Effector memory CD4-positive, alpha-beta T cell (primary cell): ENCODE measurements at places on chromosomes 6 and 20.

GRCh38 chr6:90977513-90977912, 390.6 kb upstream of the MAP3K7 start:
- DNase-seq = no peak
- H3K27me3 ChIP-seq = no peaks in the 10 kb centered on the region
- H3K4me1 ChIP-seq = no peaks in the 10 kb centered on the region
- no peak overlapping the region for H3K4me3 ChIP-seq
- H3K27ac ChIP-seq = no peak overlapping the region
- H3K36me3 ChIP-seq = no peaks in the 10 kb centered on the region

DNA sequence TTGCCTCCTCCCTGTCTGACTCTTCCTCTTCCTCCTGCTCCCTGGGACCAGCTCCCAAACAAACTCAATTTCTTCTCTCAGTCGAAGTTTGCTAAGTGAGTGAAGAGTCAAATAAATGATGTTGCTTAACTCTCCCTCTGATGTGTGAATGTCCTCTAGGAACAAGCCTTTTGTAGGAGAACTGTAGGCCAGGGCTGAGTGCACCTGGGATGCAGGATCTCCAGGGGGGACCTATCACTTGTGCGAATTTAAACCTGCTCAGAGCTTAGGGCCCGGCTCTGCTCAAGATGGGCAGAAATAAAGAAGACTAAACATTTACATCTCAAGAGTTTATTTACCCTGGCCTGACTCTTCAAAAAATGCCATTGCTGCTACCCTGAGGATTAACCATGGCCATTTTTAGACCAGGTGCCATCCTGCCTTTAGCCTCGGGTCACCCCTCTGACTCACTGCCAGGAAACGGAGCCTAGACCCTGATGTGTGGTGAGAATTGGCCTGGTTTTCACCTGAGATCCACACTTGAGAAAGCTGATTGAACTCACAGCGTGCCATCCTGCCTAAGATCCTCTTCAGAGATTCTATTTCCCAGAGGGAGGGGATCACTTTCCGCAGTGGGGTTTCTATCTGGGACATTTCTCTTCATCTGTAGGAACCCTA, 63.6 kb upstream of the CD93 start:
- H3K36me3 ChIP-seq = no peaks in the 10 kb centered on the region
- H3K27ac ChIP-seq = no peak overlapping the region
- no peak overlapping the region for H3K4me3 ChIP-seq
- no peak for DNase-seq

- H3K27ac ChIP-seq = peak overlapping the region; percentile 95
- H3K4me1 ChIP-seq = peaks cover 7% of the 10 kb centered on the region
- peak overlapping the region; percentile 92 for H3K4me3 ChIP-seq
- no peaks in the 10 kb centered on the region for H3K27me3 ChIP-seq
- H3K36me3 ChIP-seq = peaks cover 24% of the 10 kb centered on the region
- peak; percentile 7 for DNase-seq
Measured at GRCh38 chr6:63573899-63574553, 1.7 kb downstream of the LOC128125822 start.

DNA sequence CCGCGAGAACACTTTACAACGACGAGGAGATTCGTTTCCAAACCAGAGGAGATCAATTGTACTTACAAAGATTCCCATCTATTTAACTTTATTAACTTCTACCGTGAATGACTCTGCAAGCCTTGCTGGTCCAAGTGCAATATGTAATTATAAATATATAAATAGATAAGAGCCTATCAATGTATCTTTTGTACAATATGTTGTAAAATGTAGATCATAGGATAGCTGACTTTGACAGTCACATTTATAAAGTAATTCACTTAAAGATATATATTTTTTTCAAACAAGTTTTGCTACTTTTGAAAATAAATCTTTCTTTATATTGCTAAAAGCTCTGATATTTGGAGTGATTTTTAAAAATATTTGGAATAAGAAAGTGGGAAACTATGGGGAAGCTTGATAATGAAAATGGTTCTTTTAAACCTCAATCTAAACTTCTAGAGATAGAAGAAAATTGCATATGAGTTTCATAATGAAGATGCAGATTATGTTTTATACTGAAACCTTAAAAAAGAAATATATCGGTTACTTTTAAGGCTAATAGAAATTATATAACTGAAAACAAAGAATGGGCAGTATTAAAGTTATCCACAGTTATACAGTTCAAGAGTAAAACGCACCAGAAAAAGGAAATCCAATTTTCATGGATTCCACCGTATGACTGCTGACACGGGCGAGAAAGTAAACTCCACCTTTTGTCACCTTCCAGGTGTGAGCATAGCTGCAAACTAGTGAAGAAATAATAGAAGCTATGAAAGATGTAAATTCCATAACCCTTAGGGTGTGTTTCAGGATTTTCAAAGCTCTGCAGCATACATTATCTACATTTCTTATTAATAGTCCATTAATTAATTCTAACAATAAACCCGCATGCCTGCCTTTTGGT, 3.3 kb downstream of the TCF21 start:
- no peak overlapping the region for H3K4me3 ChIP-seq
- peaks cover 21% of the 10 kb centered on the region for H3K4me1 ChIP-seq
- no peak for DNase-seq
- no peak overlapping the region for H3K27ac ChIP-seq
- no peaks in the 10 kb centered on the region for H3K36me3 ChIP-seq

- H3K36me3 ChIP-seq = no peaks in the 10 kb centered on the region
- H3K4me1 ChIP-seq = peaks cover 14% of the 10 kb centered on the region
- peak; percentile 41 for DNase-seq
- no peaks in the 10 kb centered on the region for H3K27me3 ChIP-seq
Measured at GRCh38 chr6:32154514-32155161, 697 bp downstream of the PPT2 start.

GRCh38 chr20:21509597-21510371, 4.1 kb downstream of the NKX2-2 start:
- H3K4me3 ChIP-seq = peak overlapping the region; percentile 54
- H3K27me3 ChIP-seq = peaks cover 95% of the 10 kb centered on the region
- peaks cover 54% of the 10 kb centered on the region for H3K4me1 ChIP-seq
- no peaks in the 10 kb centered on the region for H3K36me3 ChIP-seq

DNA sequence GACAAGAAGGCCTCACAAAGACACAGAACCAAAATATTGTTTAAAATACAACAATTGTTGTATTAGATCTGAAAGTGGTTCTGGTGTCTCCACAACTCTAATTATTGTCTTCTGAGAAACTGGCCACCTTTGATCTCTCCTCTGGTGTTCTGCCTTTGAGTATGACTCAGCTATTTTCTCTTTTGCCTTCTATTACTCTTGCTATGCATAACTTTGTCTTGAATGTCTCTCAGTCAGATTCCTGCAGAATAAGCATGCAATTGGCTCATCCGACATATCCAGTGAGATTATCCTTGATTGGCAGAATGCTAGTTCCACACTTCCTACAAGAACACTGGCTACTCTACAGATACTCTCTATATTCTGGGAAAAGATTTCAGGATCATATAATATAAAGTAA, 14.3 kb upstream of the EPM2A start:
- no peak overlapping the region for H3K27ac ChIP-seq
- no peak for DNase-seq
- H3K4me3 ChIP-seq = no peak overlapping the region
- no peaks in the 10 kb centered on the region for H3K27me3 ChIP-seq

DNA sequence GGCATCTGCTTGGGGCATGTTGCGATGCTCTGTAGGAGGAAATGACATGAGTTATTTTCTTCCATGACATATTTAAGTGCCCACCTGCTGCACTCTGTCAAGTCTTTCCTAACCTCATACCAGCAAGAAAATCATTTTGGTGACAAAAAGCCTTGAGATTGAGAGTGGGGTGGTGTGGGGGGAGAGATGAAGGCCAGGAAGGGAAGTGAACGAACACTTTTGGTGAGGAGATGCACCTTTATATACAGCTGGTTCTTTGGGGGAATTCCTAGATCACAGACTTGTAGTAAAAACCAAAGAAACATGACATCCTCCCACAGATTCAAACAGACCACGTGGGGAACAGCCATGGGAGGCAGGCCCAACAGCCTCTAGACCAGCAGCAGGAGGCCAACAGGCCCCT, 26.1 kb downstream of the NCOA5 start:
- DNase-seq = no peak
- peaks cover 75% of the 10 kb centered on the region for H3K36me3 ChIP-seq
- peaks cover 21% of the 10 kb centered on the region for H3K4me1 ChIP-seq
- H3K4me3 ChIP-seq = no peak overlapping the region

- H3K27ac ChIP-seq = no peak overlapping the region
- no peak overlapping the region for H3K4me3 ChIP-seq
- H3K4me1 ChIP-seq = no peaks in the 10 kb centered on the region
Measured at GRCh38 chr20:940926-941325, 24.8 kb upstream of the ANGPT4 start.

DNA sequence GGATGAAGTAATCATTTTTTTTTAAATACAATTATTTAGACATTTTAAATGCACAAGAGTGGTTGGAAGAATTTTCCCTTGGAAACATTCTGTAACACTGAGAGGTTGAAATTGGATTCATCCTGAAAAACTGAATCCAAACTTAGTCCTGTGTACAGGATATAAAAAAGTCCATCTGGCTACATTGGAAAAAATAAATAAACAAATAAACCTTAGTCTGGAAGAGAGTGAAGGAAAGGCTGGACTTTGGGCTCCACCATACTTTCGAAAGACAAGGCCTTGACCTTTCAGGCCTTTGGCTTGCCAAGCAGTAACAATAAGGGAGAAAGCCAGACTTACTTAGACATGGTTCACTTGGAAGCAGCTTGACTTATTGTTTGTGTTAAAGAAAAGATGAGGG, 664.3 kb downstream of the TENT5A start:
- H3K4me1 ChIP-seq = no peaks in the 10 kb centered on the region
- no peak for DNase-seq
- no peaks in the 10 kb centered on the region for H3K36me3 ChIP-seq
- H3K4me3 ChIP-seq = no peak overlapping the region

GRCh38 chr20:24546232-24546892, 76.9 kb downstream of the SYNDIG1 start:
- H3K4me3 ChIP-seq = no peak overlapping the region
- H3K36me3 ChIP-seq = no peaks in the 10 kb centered on the region
- no peak for DNase-seq
- H3K27ac ChIP-seq = no peak overlapping the region
- H3K4me1 ChIP-seq = no peaks in the 10 kb centered on the region
- H3K27me3 ChIP-seq = no peaks in the 10 kb centered on the region

GRCh38 chr20:32285082-32285620, 7.7 kb downstream of the KIF3B start:
- H3K4me1 ChIP-seq = peaks cover 16% of the 10 kb centered on the region
- no peak overlapping the region for H3K4me3 ChIP-seq
- peak overlapping the region; percentile 44 for H3K27ac ChIP-seq
- no peak for DNase-seq

DNA sequence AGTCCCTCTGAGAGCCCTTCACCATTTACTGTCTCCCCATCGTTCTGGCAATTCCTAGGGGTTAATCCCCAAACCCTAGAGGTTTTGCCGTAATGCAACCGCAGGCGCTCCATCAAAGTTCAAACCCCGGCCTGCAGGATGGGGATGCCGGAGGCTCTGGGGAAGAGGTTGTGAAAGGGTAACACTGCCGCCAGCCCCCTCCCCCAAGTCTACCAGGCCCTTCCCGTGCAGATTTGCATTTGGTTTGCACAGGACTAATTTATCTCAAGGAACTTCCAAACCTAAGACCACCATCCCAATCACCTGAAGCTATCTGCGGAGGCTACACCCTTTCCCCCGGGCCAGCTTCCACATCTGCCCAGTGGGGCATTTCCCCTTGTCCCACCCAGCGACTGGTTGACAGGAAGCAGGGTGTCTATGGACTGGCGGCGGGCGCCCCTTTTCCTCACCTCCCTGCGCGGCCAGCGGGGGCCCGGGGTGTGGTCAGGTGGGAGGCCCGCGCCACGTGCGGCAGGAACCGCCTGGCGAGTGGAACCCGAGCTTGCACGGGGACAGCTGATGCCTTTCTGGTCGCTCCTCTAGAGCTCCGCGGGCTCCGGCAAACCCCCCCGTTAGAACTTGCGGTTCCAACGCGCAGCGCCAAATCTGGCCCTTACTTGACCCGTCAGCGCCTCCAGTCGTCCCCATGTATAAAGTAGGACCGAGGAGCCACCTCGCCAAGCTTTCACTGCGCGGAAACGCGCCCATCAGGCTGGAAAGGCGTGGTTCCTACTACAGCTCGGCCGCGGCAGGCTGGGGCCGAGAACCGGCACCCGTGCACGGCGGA, 9.4 kb upstream of the SLC4A11 start:
- peaks cover 4% of the 10 kb centered on the region for H3K36me3 ChIP-seq
- no peaks in the 10 kb centered on the region for H3K27me3 ChIP-seq
- peaks cover 12% of the 10 kb centered on the region for H3K4me1 ChIP-seq
- peak overlapping the region; percentile 50 for H3K4me3 ChIP-seq
- no peak overlapping the region for H3K27ac ChIP-seq

DNA sequence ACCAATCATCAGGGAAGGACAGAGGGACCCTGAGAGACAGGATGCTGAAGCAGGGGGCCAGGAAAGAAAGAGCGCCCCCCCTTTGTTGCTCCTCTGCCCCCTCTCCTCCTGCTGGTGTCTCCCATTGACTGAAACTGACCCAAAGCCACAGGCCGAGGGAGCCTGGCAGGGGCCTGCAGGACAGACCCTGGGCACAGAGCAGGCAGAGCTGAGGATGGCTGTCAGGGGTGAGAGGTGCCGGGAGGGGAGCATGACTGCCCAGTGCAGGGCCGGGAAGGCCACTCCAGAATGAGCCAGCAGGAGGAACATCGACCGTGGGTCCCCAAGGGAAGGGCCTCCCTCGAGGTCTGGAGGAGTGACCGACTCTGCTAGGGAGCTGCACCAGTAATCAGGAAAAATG, 427.8 kb downstream of the PREX1 start:
- H3K27ac ChIP-seq = no peak overlapping the region
- no peaks in the 10 kb centered on the region for H3K36me3 ChIP-seq
- no peaks in the 10 kb centered on the region for H3K4me1 ChIP-seq
- peaks cover 2% of the 10 kb centered on the region for H3K27me3 ChIP-seq
- no peak for DNase-seq
